OCI-LY7 (cell line): ENCODE measurements at places on chromosomes 16 and 17.

- DNase-seq, result no peak
Measured at GRCh38 chr17:34579017-34579946, at the start of gene TMEM132E. Gene TMEM132E (plus strand): TSS chr17:34579582. CDS start chr17:34581077, 1,495 bp downstream.

DNA sequence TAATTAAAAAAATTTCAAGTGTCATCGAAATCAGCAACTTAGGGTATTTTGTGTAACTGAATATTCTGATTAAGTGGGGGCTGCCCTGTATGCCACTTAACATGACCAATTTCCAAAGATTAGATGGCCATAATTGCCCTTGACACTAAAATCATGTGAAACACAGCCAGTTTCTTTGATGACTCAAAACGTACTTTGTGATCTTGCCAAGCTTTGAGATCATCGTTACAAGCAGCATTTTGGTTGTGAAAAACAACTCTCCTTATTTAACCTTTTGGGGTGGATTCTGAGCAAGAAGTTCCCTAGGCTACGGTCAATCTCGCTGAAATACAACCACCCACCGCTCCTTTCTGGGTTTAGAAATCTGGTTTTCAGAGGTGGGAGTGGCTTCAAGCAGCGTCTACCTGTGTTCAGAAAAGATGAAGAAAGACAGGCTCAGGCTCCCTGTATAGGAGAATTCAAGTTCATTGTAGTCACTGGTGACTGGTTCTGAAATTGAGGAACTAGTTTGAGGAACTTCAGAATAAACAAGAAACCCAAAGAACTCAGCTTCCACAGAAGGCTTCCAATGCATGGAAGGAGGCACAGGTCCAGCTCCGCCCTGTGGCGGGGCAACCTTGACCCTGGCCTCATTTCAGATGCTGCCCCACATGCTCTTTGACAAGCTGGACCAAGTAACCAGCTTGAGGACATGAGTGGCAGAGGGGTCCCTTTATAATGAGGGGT, 9.4 kb downstream of the MAP3K14 start:
- peak; percentile 77 for DNase-seq

DNA sequence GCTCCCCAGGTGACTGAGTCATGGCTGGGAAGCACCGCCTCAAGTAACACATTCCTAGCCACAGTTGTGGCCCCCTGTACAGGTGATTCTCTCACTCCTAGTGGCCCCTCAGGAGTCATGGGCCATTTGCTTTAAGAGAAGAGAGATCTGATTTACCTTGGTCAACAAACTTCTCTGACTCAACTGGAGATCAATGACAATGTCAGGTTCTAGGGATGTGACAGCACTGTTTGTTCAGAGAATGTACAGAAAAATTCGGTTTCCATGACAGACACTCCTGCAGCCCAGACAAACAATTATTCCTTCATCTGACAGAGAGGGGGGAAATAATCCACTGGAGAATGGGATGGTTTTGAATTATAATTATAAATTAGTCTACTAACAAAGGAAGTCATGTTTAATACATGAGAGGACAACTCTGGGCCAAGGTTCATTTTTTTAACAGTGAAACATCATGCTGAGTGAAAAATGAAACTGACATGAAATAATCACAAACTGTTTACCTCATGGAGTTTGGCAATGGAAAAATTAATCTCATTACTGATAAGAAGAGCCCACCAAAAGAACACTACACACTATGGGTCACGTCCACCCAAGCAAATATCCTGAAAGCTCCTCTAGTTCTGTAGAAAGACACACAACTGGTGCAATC, 9.7 kb downstream of the ERN1 start:
- DNase-seq, result no peak

GRCh38 chr17:41686281-41686680, 2.4 kb upstream of the EIF1 start:
- DNase-seq, result no peak
